ENCODE measurements at places on chromosomes 2 and 18. TPM values are rescaled to one million over a fixed set of nuclear protein-coding genes. Genes with fewer than 3 reads are reported as not detected.

The OSBPL6 gene
- 28.3 TPM for total RNA-seq

The ANKAR gene
- total RNA-seq, result 0.95 TPM

The TPO gene
- 0.93 TPM for total RNA-seq

The UGT1A5 gene
- total RNA-seq, result 1.5 TPM

The CRACDL gene
- total RNA-seq, result 13.0 TPM

The FSHR gene
- not detected for total RNA-seq

The DNAJC5G gene
- not detected for total RNA-seq

The ALPP gene
- not detected for total RNA-seq

GRCh38 chr2:88765154-88765888 is 73.8 kb downstream of the RPIA start:
- DNase-seq, result no peak

- no peak for DNase-seq
Measured at GRCh38 chr2:108594982-108595464, 60.8 kb downstream of the LIMS1 start.

DNA sequence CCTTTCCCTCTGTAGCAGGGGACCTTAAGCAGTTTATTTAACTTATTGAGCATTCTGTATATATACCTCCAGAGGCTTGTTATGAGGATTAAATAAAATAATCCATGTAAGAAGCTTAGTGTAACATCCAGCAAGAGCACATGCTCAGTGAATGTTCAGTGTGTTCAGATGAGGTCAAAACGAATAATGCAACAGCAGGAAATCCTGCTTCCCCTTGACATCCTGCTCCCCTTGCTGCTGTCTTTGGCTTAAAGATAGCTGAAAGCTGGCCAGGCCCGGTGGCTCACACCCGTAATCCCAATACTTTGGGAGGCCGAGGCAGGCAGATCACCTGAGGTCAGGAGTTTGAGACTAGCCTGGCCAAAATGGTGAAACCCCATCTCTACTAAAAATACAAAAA is 68.7 kb downstream of the COL4A4 start:
- DNase-seq, result no peak

- DNase-seq, result no peak
Measured at GRCh38 chr18:23588836-23589560, 2.7 kb upstream of the NPC1 start.
